ENCODE measurements at places on chromosomes 3 and 15.

GRCh38 chr15:34109797-34110663, 8.1 kb downstream of the PGBD4 start:
- peak; percentile 32 for DNase-seq

DNA sequence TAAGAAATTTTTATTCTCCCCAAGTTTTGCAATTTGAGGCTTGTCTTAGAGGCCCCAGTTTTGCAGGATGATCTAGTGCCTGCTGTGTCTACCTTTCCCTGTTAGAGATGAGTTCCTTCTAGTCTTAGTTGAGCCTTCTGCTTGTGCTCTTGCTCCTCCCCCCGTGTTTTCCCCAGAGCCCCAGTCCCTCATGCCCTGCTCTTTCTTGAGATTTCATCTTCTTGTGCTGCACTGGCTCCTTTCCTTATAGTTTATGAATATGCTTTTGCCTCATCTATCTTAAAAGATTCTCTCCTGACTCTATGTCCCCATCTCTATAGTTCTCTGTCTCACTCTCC, 4.7 kb downstream of the GAP43 start:
- DNase-seq = no peak

DNA sequence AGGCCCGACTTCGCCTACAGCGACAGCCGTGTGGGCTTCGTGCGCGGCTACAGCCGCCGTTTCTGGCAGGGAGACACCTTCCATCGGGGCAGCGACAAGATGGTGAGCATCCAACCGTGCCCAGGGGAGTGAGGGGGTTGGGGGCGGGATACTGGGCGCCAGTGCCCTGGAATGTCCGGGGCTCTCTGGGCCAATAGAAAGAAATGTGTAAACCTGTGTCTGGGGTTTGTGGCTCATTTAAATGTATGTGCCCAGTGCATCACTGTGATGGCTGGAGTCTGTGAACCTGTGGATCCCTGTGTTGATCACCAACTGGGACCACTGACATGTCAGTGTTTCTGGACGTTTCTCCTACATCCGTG, 423 bp downstream of the CHAC1 start:
- no peak for DNase-seq

GRCh38 chr3:63462732-63463131, 184.6 kb downstream of the SYNPR start:
- DNase-seq = no peak

GRCh38 chr3:188158731-188159310, 4.9 kb downstream of the LPP start:
- DNase-seq = no peak

- no peak for DNase-seq
These were observed 235.3 kb upstream of the MRPL3 start for GRCh38 chr3:131738095-131738494.

- DNase-seq = no peak
These were observed 235.1 kb upstream of the GAP43 start for GRCh38 chr3:115388166-115388565.

DNA sequence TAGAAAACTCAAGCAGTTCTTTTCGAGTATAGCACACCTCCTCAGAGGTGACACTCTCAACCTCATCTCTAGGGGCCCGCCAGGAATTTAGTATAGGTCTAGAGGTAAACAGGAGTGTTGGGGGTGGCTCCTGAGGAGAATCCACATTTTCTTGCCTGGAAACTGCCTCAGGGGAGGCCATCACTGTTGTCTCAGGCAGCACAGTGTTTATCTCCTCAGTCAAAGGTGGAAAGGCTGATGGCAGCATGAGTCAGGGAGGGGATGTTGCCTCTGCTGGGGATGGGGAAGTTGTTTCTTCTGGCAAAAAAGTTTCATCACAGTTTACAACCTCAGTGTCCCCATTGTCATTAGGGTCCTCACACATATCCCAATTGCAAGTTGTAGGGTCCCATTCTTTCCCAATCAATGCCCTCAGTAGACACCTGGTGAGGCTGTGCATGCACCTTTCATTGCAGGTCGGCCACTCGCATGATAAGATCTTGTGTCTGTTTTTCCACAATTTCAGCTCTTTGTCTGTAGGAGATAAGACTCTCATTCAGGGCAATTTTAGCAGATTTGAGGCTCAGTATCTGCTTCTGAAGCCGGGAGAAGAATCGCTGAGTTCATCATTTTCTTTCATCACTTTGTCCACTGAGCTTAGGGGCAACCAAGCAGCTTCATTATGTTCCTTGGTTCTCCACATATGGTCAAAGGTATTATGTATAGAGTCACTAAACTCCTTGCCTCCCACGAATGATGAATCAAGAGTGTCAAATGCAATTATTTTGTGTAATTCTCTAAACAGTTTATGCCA, 25.8 kb downstream of the NAALADL2 start:
- no peak for DNase-seq

GRCh38 chr3:35900079-35900478, 260.8 kb downstream of the ARPP21 start:
- no peak for DNase-seq

DNA sequence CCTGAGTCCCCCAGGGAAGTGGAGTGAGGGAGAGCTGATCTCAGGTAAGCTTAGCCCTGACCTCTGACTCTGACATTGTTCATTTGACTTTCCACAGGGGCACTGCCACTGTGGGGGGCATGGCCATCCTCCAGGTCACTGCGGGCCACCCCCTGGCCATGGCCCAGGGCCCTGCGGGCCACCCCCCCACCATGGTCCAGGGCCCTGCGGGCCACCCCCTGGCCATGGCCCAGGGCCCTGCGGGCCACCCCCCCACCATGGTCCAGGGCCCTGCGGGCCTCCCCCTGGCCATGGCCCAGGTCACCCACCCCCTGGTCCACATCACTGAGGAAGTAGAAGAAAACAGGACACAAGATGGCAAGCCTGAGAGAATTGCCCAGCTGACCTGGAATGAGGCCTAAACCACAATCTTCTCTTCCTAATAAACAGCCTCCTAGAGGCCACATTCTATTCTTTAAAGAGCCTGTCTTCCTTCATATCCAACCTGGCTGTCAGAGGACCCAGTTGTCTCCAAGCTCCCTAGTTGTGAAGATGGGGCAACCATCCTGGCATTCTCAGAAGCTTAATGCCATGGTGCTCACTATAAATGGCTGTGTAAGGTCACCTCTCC, 1.9 kb upstream of the DISP2 start:
- DNase-seq = no peak

- DNase-seq = no peak
These were observed 11.7 kb downstream of the MTMR14 start for GRCh38 chr3:9660972-9661371.

DNA sequence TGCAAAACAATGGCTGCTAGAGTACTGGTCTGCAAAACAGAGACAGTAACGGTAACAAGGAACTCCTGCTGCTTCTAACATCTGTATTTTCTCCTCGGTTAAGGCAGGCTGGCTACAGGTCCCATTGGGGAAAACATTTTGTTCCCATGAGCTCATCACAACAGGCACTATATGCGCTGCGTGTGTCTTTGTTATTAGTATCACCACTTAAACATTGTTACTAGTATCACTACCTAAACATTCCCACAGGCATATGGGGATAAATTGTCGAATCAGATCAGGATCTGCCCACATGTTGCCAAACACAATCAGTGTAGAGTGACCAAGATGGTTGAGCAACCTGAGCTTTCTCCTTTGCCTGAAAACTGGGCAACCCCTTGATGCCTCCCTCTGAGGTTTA, 77.2 kb downstream of the TOP2B start:
- DNase-seq = peak; percentile 90

DNA sequence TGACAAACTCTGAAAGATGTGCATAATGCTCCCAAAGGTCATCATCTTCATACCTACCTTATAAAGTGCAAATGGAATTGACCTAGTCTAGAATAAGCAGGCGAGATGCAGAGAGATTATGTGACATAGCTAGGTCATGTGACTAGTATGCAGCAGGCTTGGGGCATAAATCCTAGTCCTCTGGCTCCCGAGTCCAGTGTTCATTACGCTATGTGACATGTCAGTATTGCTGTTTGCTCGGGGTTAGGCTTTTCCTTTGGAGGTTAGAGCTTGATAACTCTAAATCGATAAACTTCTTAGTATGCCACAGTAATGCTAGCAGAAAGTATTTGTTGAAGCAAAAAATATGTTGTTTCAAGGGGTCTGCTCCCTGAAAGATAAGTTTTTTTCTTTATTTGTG, 481.7 kb upstream of the TPRG1 start:
- DNase-seq = no peak

DNA sequence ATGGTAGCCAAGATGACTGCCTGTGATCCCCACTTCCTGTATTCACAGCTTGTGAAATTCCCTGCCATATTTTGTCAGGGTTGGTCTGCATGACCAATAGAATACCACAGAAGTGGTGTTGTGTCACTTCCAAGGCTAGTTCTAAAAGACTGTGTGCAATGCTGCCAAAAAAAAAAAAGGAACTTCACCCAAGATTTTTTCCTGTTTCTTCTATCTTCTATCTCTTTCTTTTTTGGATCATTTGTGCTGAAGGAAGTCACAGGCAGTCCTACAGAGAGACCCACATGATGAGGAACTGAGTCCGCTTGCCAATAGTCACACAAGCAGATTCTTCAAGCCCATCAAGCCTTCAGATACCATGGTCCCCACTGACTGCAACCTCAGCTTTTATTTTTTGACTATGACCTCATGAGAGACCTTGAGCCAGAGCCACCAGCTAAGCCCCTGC, 18.1 kb upstream of the RAF1 start:
- DNase-seq = no peak

DNA sequence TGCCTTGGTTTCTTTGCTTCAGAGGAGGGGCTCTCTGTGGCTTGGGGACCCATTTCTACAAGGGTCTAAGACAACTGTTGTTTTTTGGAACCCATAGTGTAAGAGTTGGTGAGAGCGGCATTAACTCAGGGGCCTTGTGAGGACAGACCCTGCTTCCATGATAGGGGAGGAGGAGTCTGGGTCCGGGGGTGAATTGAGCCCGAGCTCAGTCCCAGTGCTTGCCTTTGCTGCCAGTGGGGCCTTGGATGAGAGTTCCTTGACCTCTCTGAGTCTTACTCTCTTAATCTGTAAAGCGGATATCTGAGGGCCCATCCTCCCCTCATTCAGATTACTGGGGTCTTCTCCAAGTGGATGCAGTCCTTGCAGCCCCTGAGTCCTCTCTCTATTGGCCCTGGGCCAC, 74.2 kb downstream of the EEFSEC start:
- no peak for DNase-seq

DNA sequence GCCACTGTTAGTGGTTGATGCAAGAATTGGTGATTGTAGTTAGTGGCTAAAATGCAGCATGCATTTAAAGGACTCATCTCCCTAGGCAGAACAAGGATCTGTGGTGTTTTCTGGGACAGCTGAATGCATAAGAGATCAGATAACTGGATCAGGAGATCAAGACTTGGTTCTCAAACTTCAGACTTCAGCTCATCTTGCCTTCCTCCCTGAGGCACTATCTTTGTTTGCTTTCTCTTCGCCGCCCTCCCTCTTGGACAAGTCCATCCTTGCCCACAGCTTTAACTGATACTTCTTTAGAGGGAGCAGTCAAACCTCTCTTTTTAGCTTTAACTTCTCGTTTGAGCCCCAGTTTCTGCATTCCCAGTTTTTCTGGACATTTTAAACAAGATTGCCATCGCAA, 195.4 kb upstream of the TPRG1 start:
- DNase-seq = no peak

- no peak for DNase-seq
These were observed 681.4 kb downstream of the MCTP2 start for GRCh38 chr15:94912760-94913159.
